ENCODE measurements at places on chromosomes 3 and 15. TPM values are rescaled to one million over a fixed set of nuclear protein-coding genes. Genes with fewer than 3 reads are reported as not detected.

SLC22A13 gene
- total RNA-seq: 0.86 TPM

RHOV gene
- total RNA-seq: not detected

HCLS1 gene
- total RNA-seq: 4.0 TPM

TRIP4 gene
- total RNA-seq: 12.5 TPM

USP13 gene
- total RNA-seq: 11.8 TPM

ALDH1L1 gene
- total RNA-seq: under 0.01 TPM

SERPINI2 gene
- not detected for total RNA-seq

ERC2 gene
- not detected for total RNA-seq

GRM2 gene
- under 0.01 TPM for total RNA-seq

FETUB gene
- not detected for total RNA-seq

RTP3 gene
- total RNA-seq: not detected

HYAL3 gene
- total RNA-seq: 1.8 TPM

Measured in articular chondrocyte of knee joint (primary cell).